Muscle of back (tissue), 13 donors: ENCODE measurements at places on chromosomes 3 and 15. TPM values are rescaled to one million over a fixed set of nuclear protein-coding genes. Genes with fewer than 3 reads are reported as not detected.

DNA sequence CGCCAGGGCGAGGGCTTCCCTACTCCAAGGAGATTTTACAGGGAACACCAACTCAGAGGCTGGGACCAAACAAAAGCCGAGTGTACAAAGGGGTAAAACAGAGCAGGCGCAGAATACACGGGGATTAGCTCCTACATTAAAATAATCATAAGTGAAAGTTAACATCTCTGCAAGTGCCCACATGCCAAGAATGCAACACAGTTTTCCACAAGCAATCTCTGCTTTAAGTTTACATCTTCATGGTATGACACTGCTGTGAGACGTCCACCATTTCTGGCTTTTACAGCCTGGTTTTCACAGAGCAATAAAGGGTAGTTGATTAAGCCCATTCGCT, 500 bp upstream of the VGLL3 start:
- DNase-seq = no peak

DNA sequence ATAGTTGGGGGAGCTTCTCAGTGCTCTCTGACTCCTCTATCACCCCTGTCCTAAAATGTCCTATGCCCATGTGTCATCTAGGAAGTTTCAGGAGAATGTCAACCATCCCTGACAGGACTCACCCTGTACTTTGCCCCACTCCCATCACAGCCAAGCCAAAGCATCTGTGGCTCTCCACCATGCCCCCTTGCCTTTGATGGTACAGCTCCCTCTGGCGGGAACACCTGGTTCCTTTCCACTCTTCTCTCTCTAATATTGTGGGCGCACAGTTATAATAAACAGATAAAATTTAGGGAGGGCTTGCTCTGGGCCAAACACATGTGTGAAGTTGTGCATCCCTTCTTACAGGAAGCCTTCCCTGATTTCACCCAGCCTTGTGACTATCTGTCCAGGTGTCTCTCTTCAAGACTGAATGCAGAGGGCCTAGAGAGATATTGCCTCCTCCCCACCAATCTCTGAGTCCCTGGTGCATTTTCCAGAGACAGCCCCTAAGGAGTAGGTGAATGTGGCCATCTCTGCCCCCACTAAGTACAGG, 62.8 kb downstream of the ISG20 start:
- no peak for DNase-seq

- no peak for DNase-seq
Observed at GRCh38 chr15:40921949-40922607, 7.1 kb upstream of the DLL4 start.

GMNC gene
- not detected for polyA plus RNA-seq

DNA sequence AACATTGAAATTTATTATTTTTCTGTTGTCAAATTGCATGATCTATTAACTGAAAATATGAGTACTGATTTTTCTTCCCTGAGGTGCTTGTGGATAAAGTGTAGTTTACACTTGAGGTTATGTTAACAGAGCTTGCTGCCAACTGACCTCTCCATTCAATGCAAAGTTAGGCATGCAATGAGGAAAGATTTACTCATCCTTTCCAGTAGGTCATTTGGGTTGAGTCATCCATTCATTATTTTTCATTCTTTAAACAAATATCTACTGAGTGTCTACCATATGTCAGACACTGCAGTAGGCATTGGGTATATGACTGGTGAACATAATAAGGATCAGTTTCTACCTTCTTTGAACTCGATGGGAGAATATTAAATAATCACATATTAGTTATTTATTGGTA, 604.1 kb downstream of the EDEM1 start:
- no peak for DNase-seq

- DNase-seq = no peak
Observed at GRCh38 chr15:74832826-74833225, 6.4 kb downstream of the CPLX3 start.

GRCh38 chr3:139113993-139114375, 69.3 kb upstream of the PRR23C start:
- DNase-seq = no peak

DNA sequence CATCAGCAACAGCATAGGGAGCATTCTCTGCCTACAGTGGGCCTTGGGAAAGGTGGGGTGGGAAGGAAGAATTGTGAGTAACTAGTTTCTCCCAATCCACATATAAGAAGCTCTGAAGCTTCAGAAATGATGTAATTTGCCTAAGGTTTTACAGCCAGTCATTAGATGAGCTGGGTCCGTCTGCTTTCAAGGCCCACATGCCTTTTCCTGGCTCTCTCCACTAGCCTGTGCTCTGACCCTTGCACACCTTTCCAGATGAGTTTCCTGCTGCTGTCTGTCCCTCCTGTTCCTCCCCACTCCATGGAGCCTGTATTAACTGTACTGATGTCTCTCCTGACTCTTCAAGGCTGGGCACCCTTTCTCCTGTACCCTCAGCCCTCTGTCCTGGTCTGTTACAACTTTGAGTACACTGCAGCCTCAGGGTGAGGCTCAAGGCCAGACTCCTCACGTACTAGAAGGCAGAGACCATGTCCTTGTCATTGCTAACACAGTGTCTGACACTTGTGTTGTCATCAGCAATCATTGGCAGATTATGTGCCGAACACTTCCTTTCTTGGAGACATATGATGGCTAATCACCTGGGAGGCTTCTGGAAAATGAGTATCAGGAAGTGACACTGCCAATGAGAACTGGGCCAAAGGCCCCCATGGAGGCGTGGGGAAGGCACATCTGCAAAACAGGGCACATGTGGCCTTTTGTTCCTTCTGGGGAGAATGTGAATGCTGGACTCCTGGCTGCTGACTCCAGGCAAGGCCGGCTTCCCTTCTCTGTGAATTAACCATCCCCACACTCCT, 6.6 kb downstream of the TM6SF1 start:
- DNase-seq = no peak

GRCh38 chr3:31288641-31289100, 244.1 kb upstream of the STT3B start:
- peak; percentile 16 for DNase-seq

DNA sequence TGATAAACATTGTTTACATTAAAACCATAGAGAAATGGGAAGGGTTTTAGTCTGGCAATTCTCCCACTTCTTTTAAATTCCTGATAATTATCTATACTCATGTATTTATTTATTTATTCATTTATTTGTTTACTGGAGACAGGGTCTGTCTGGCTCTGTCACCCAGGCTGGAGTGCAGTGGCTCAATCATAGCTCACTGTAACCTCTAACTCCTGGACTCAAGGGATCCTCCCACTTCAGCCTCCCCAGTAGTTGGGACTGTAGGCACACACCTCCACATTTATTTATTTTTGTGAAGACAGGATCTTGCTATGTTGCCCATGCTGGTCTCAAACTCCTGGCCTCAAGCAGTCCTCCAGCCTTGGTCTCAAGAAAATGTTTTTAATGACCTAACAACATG, 2.5 kb upstream of the AEN start:
- DNase-seq = no peak

DNA sequence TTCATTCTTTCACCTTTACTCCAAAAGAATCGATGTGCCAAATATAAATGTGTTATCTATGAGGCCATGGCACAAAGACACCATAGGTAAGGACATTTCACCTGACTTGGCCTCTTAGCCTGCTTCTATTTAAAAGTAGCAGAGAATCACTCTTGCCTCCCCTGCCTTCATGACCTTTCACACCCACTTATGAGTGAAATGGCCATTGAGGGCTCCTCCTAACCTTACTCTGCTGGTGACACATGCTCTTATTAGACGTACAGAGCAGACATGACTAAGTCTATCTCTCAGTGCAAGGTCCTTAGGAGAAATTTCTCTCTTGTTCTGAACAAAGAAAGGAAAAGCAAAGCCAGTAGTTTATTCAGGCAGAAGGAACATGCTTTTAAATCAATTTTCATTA, 150.7 kb downstream of the LRTM1 start:
- DNase-seq = no peak

C3orf85 gene
- not detected for polyA plus RNA-seq

DNA sequence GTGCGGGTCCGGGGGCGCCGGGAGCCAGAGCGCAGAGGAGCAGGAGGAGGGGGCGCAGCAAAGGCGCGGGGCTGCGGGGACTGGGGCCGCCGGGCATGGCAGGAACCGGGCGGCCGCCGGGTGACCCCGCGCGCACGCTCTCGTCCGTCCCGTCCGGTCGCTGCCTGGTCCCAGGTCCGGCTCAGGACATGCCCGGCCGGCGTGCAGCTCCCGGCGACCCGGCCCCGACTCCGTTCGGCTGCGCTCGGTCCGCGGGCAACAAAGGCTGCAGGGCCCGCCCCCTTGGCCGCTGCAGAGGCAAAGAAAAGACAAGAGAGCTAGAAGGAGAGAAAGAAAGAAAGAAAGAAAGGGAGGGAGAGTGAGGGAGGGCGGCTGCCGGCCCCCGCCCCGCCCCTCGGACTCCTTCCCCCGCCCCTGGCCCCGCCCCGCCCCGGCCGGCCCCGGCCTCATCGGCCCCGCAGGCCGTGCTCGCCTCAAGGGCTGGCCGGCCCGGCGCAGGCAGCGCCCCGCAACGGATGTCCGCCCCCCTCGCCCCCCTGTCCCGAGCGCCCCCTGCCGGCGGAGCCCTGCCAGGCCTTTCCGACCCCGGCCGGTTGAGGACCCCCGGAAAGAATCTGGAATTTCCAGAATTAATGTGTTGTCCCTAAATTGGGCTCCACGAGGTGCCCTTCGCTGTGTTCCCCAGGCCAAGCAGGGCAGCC, at the start of gene ADAMTS7:
TSS of gene ADAMTS7 (minus strand) at position 341 of the 701 bp plus-strand sequence. CDS start at position 97, 244 bp downstream.
- DNase-seq = peak; percentile 73

DNA sequence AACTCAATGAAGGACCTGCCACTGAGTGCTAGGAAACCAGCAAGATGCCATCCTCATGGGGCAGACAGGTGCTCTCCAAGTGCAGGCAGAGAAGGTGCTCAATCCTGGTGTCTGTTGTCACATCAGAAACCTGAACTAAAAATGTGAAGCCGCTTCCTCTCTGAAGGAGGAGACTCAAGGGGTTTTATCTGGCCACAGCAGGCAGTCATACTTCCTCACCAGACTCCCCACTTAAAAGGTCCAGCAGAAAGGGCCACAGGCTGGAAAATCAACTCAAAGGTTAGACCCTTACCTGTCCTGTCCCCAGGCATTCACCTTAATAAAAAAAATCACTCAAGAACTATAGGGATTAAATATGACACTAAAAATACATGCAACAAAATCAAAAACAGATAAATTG, 4.8 kb downstream of the CCDC12 start:
- DNase-seq = no peak

P2RY1 gene
- 5.9 TPM for polyA plus RNA-seq

GRCh38 chr3:10547841-10548783, 42.7 kb upstream of the ATP2B2 start:
- DNase-seq = no peak

DNA sequence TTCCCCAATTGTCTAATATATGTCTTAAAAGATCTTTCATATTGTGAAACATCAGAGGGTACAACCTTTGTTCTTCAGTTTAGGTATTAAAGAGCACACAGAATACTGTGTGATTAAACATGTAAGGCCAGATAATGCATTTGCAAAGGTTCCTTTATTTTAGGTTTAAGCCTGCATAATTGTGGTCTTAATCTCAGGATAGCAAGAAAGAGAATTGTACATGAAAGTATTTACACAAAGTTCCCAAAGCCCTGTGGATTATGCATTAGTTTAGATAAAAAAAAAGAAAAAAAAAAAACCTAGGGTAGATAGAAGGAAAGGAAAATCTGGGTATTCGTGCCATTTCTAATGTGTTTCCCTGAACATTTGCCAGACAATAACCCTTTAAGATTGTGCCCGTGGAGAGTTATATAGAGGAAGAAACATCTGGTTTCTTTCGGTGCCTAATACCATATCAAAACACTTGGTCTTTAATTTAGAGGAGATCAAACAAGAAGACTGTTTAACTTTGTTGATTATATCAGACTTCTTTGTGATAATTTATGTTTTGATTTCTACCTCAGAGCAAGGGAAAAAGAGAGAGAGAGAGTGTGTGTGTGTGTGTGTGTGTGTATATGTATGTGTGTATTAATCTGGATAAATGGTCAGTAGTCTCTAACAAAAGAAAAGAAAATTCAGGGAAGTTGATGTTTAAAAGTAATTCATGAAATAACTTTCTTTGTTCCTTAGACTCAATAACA, 139.6 kb upstream of the CGNL1 start:
- DNase-seq = no peak

VIPR1 gene
- 4.0 TPM for polyA plus RNA-seq

DNA sequence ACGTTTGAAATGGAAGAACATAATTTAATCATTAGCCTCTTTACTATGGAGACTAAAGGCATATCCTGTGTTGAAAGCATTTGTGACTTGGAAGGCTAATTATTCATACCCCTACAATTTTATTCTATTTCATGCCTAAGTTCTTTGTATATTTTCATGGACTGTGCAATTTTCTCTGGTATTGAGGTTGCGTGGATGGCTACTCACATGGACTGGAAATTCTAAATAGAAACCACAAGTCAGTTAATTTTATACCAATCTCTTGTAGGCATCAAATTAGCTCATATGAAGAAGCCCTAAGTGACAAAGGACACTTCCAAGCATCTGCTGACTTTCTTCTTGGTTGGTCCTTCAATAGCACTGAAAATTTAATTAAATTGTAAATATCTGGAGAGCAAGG, 1353.5 kb downstream of the ROBO1 start:
- no peak for DNase-seq

DNA sequence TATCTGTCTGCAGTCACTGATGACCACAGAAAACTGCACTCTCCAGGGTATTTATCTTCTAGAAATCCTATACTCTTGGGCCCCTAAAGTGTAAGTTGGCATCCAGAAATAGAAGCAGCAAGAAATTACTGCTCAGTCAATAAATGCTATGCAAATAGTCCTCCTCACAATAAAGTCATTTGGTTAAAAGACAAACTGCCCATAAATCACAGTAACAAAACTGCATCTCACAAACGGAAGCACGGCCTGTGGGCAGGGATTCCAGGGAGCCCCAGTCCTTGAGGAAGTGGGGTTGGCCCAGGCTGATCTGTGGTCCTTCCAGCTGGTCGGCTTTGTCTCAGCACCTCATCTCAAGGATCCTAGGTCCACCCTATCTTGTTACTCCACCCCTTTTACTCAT, 29.7 kb upstream of the SPATA12 start:
- DNase-seq = no peak

- DNase-seq = no peak
Observed at GRCh38 chr3:39870706-39871105, 61.3 kb downstream of the MYRIP start.

CAMKV gene
- 0.26 TPM for polyA plus RNA-seq

ADAMTSL3 gene
- 33.3 TPM for polyA plus RNA-seq
